ENCODE measurements at places on chromosomes 1 and 21. TPM values are rescaled to one million over a fixed set of nuclear protein-coding genes. Genes with fewer than 3 reads are reported as not detected.

The GFI1 gene
- 0.38 TPM for total RNA-seq

The CLEC20A gene
- 0.08 TPM for total RNA-seq

The CHIA gene
- total RNA-seq = not detected

The RNU1-4 gene
- 2,564 TPM for total RNA-seq

The ZNF670 gene
- total RNA-seq = 2.0 TPM

The VHLL gene
- total RNA-seq = 0.23 TPM

The MROH9 gene
- total RNA-seq = 0.15 TPM

The PPIAL4G gene
- total RNA-seq = under 0.01 TPM

The SPTA1 gene
- total RNA-seq = not detected

The PCBP3 gene
- total RNA-seq = not detected

The ATP6V1G3 gene
- total RNA-seq = not detected

The LRRC38 gene
- 0.38 TPM for total RNA-seq

The TIE1 gene
- total RNA-seq = 6.2 TPM

The FCAMR gene
- not detected for total RNA-seq

The AMY1A gene
- total RNA-seq = not detected

The CD101 gene
- under 0.01 TPM for total RNA-seq

Measured in smooth muscle cell of the coronary artery (primary cell).